Ureter (tissue), 1 donor: ENCODE measurements at places on chromosomes 4 and X. TPM values are rescaled to one million over a fixed set of nuclear protein-coding genes. Genes with fewer than 3 reads are reported as not detected.

PABPC1L2B gene
- not detected for total RNA-seq

- DNase-seq, result no peak
Measured at GRCh38 chr4:7705593-7705992, 234.1 kb downstream of the AFAP1 start.

- DNase-seq, result no peak
Measured at GRCh38 chr4:156764145-156764544, 207.5 kb downstream of the PDGFC start.

- no peak for DNase-seq
Measured at GRCh38 chr4:107647591-107647990, 72.4 kb downstream of the PAPSS1 start.

DNA sequence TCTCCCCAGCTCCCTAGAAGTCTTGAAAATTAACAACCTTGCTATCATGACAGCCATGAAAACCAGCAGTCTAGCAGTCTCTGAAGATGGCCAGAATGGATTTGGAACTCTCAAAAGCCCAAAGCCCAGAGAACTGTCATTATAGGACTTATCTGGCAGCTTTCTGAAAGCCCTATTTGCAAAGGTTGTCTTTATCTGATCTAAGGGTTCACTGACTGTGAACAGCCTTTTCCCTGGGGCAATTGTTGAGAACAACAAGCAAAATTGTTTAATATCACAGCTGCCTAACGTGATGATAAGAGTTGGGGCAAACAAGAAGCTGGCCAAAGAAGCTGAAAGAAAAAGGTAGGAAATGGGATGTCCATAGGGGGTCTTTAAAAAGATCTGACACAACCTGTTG is 20.9 kb upstream of the KLHL8 start:
- DNase-seq, result no peak

- DNase-seq, result no peak
Measured at GRCh38 chrX:151703487-151703886, 8.2 kb downstream of the PRRG3 start.

GRCh38 chr4:33116871-33117270 is 2396.7 kb downstream of the PCDH7 start:
- no peak for DNase-seq

GRCh38 chr4:156784970-156785369 is 186.6 kb downstream of the PDGFC start:
- DNase-seq, result no peak

DNA sequence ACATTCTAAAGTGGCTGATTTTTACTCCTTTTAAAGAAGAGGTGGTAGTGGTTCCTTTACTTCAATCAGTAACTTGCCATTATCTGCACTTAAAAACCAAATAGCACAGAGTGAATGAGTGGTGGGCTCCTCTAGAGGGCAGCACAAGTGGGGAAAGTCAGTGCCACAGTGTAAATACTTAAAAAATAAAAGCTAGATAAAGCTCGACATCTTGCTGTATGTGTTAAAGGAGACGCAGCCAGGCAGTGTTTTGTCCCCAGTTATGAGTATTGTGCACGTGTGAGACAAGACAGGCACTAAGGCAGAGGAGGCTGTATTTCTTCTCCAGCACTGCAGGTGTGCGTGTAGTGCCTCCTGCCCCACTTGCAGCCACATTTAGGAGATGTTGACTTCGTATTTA is 24.6 kb downstream of the NAP1L5 start:
- no peak for DNase-seq

DNA sequence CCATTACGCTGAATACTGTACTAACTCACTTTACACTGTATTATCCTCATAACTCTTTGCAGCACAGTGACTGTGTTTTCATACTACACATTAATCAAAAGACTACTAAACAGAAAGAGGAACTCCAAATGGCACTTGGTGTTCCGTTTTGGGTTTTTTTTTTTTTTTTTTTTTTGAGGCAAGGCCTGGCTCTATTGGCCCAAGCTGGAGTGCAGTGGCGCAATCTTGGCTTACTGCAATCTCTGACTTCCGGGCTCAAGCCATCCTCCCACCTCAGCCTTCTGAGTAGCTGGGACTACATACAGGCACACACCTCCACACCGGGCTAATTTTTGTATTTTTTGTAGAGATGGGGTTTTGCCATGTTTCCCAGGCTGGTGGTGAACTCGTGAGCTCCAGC is 10.7 kb downstream of the KLHL8 start:
- DNase-seq, result no peak

GRCh38 chr4:76622126-76622525 is 187.1 kb downstream of the SHROOM3 start:
- no peak for DNase-seq

GRCh38 chr4:137528673-137529072 is 3.6 kb downstream of the PCDH18 start:
- no peak for DNase-seq

DNA sequence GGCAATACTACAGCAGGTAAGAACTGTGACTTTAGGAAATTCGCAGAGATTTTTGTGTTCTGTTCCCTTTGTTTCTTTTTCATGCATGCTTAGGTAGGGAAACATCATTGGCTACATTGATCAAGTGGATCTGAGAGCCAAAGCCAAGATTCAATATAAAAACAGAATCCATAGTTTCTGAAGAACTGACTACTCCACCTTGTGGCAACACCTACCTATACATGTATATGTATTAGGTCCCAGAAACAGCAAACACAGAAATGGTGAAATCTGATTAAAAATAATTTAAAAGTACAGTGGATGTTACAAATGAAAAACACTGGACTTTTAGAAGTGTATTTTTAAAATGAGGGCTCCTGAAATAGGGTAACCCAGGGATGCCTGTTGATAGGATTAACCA is 322.6 kb upstream of the MAOA start:
- DNase-seq, result no peak

GRCh38 chrX:52979993-52980392 is 21.7 kb upstream of the FAM156A start:
- peak; percentile 13 for DNase-seq

DNA sequence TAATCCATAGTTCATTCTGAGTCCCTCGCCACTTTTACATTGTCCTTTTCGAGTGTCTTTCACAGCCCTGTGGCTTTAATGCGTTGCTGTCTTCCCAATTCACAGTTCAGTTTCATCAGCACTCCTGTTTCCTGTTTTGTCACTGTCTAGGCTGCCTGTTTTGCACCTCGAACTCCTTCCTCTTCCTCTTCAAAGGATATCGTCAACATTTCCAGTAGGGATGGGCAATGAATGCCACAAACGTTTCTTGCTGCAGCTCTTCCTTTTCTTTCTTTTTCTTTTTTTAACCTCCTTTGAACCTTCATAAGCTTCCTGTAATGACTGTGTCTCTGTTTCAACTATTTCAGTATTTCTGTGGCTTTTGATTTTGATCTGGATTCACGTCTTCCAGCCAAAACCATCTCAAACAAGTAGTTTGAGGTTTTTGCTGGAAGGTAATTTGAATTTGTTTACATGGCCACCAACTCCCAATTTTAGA is 105.4 kb downstream of the ANXA3 start:
- no peak for DNase-seq
